Thoracic aorta (tissue), 2 donors: ENCODE measurements at places on chromosomes 6 and 20.
A peak's percentile ranks its signal among the peaks of the same experiment; 100 is the strongest.

GRCh38 chr6:64750910-64751309 lies 956.1 kb downstream of the EYS start:
- no peak for DNase-seq

DNA sequence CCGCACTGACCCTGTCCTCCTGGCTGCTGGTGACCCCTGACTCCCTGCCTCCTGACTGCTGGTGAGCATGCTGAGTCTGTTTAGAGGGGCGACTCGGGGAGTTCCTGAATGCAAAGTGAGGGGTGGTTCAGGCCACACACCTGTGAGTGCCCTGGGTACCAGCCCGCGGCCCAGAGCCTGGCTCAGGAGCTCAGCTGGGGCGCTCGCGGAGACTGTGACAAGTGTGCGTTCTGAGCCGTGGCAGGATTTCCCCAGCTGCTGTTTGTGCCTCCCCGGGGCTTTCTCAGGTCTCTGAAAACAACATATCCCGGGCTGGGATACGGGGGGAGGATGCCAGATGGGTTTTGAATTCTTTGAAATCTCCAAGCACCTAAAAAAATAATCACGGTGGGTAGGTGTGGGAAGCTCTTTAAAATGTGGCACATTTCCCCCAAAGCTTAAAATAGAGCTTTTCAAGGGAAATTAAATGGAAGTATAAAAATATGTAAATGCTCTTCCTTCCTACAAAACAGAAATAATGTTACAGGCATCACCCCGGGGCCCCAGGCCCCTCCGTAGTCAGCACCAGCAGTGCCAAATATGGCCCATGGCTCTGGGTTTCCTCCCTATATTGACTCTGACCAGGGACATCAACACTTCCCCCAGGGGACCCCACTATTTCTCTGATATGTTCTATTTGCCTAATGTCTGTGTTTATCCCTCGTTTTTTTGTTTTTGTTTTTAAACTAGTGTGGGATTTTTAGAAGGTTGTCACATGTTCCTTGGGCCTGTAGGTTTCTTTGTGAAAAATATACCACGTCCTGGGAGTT lies 49.9 kb upstream of the TAGAP start:
- DNase-seq, result no peak

GRCh38 chr20:35994994-35995453 lies 26.6 kb downstream of the CNBD2 start:
- DNase-seq, result peak; percentile 19

DNA sequence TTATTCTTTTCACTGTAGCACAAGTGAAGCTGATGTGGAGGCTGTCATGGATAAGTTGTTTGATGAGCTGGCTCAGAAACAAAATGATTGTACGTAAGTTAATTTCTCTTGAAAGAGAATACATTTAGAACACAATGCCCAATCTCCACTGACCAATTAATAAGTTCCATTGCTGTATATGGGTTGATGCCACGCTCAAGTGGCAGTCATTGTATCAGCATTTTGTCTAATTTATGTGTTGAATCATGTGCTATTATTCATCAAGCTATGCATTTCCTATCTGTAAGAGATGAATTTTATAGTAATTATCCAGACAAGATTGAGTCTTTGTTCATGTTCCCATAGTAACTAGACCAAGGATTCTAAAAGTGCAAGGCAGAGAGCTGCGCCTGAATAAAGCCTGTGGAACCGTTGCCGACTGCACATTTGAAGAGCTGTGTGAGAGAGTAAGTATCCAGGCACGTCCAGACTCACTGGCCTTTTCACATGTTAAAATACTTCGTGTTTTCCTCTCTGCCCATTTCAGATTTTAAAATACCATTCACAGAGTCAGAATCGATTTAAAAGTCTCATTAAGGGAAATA lies 83.8 kb upstream of the FOXO3 start:
- DNase-seq, result no peak

- DNase-seq, result no peak
These were observed 56.8 kb downstream of the COL9A1 start for GRCh38 chr6:70246118-70246517.

GRCh38 chr6:118574051-118574865 lies 26.2 kb downstream of the PLN start:
- no peak for DNase-seq

DNA sequence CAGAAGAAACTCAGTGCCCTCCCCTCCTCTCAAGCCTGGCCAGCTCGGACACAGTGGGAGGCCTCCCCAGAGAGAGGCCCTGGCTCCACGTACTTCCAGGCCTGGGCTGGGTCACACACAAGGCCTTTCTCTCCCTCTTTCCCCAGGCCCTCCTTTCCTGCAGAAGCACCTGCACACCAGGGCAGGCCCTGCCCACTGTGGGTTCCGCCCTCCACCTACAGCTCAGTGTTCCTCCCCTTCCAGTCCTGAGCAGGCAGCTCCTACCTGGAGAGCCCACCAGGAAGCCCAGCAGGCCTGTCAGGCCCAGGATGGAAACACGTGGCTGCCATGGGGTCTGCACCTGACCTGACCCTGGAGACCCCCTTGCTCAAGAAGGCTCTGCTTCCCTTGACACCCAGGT lies 18.9 kb downstream of the HLA-F start:
- no peak for DNase-seq

- no peak for DNase-seq
These were observed 38.1 kb downstream of the BICRAL start for GRCh38 chr6:42819803-42820511.

- no peak for DNase-seq
These were observed 46.0 kb upstream of the SALL4 start for GRCh38 chr20:51848346-51848745.

DNA sequence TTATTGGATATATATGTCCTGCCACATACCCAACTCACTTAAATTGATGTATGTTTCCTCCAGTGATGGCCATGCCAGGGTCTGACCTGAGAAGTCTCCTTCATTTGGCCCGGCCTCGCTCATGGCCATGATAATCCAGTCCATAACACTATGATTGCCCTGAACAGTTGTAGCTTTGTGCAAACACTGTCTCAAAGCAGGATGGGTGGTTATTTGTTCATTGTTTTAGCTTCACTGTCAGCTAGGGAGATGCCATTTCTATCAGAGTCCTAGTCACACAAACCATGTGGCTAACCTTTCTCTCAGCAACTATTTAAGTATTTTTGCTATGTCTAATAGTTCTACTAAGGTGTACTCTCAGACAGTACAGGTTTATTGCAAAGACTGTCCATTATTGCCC lies 47.6 kb upstream of the ZNF337 start:
- DNase-seq, result no peak

- no peak for DNase-seq
These were observed 374.2 kb downstream of the PREX1 start for GRCh38 chr20:48453477-48454093.

DNA sequence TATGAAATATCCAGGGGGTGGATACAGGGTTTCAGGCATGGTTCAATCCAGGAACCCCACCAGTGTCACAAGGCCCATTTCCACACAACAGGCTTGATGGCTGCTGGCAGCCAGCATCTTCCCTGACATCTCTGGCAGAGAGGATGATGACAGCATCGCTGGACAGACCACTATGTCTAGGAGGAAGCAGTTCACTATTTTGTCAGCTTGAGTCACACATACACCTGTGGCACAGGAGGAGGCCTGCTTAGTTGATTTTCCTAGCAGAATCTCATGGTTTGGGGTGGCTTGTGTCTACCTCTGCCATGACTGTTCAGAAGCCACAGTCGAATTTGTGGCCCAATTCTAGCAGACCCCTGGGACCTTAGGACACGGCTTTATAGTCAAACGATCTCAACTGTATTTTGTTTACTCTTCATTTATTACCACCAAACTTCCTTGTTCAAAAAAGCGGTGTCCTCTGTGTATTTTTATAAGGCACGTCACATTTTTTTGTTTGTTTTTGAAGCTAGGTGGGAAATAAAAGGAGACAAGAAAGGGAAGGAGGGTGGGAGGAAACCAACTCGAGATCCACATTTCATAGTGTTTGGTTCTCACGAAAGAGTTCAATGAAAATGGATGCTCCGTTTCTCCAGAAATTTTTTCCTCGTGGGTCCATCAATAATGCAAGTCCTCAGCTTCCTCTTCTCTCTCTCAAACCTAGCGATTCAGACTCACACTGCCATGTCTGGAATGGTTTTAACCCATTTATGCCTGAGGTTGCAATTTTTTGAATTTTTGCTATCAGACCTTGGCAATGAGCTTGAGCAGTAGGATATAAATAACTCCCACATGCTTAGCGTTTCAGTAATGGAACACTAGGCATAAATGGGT lies 94.4 kb downstream of the TOX2 start:
- DNase-seq, result no peak

DNA sequence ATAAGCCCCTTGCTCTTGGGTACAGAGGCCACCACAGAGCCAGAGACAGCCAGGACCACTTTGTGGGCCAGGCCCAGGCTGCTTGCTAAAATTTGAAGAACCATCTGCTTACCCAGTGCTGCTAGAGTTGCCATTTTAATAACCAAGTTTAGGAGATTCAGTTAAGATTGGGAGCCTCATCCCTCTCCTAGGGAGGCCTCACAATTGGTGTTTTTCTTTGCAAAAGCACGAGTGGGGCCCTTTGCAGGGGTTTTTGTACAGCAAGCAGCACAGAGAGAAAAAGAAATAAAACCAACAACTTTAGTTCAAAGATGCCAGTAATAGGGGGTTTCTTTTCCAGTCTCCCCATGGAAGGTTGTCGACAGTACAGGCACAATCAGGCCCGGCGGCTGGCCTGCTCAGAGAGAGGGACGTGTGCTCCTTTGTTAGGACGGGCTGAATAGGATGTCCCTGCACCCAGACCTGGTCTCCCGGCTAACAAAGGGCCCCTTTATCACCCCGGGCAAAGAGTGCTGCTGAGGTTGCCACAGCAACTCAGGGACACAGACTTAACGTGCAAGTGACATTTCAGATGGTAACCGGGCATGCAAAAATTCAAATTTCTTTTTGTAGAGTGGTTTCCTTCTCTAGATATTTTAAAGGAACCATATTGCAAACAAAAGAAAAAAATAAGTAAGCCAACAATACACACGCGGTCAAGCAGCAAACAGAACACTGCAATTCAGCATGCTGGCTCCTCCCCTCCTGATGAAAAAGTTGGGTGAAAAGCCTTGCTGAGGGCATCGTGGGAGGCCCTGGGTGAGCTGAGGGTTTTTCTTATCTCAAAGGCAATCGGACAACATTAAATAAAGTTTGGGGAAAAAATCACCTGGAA lies 10.5 kb upstream of the TOX2 start:
- DNase-seq, result no peak

DNA sequence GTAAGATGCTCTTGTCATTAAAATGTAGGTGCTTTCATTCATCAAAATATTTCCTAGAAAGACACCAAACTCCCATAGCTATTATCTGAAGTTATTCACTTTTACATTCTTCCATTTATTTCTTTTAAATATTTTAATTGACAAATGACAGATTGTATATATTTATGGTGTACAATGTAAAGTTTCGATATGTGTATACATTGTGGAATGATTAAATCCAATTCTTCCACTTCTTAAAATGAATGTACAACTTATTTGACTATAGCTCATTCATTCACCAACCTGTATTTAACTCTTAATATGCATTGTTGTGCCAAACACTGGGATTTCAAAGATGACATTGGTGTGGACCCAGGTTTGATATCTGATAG lies 41.0 kb downstream of the CCN2 start:
- DNase-seq, result no peak

DNA sequence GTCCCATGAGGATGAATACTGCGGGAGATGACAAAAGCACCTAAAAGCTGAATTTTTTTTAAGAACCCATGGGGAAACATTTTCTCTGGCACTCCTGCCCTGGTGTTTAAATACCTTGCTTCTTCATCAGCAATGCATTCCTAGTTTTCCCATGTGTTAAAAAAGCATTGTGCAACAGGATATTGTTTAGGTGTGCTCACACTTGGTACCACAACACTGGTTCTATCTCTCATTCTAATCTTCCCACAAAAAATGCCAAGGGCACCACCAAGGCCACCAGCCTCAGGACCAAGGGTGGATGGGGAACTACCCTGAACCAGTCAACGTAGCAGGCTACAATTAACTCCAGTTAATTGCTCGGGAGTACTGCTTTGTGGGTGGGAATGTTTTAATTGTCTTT lies 50.9 kb downstream of the ALDH5A1 start:
- no peak for DNase-seq

DNA sequence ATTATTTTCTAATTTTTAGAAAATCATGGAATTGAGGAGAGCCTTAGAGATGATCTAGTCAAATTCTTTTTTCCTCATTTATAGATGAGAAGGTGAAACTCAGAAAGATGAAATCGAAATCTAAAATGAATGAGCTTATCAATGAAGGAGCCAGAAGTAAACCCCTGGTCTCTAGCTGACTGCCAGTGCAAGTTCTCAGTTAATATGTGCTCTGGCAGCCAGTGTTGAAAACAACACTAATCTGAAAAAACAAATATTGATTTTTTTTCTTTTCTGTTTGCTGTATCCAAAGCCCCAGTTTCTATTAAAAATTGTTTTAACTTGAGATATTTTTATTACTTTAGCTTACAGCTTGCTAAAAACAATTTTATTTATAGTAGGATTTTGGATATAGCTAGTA lies 21.5 kb upstream of the PBOV1 start:
- no peak for DNase-seq

- DNase-seq, result no peak
These were observed 36.5 kb upstream of the NEDD9 start for GRCh38 chr6:11268978-11269377.

DNA sequence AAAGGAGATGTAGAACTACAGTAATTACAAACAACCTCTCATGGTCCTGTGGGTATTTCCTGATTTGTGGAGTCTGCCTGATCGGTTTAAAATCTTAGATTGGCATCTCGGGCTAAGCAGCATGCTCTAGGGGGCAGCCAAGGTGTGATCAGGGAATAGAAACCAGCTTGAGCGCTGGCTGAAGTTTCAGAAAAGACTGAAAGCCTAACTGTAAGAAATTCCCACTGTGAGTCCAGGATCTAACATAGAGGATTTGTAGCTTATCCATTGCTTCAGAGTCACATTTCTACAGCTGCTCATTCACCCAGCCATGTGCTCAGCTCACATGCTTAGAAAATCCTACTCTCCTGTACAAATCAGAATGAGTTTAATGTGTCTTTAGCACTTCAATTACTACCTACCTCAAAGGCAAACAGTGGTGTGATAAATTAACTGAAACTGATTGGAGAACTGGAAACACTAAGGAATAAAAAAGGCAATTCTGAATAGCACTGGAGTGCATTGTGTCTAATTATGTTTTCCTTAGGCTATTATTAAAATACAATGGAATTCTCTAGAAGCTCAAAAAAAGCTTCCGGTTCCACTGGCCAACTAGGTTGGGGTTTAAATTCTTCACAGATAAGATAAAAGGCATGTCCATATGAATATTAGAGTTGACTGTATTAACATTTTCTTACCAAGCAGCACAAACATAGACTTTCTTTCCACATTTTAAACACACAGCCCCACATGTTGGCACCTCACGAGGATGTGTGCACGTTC lies 73.8 kb upstream of the MPC1 start:
- no peak for DNase-seq
